Activated CD4-positive, alpha-beta T cell treated with anti-CD3 and anti-CD28 coated beads for 36 hours (primary cell): ENCODE measurements at places on chromosomes 3 and 15. TPM values are rescaled to one million over a fixed set of nuclear protein-coding genes. Genes with fewer than 3 reads are reported as not detected.

GREM1 gene
- not detected for total RNA-seq

GRCh38 chr3:31350307-31350706 lies 182.4 kb upstream of the STT3B start:
- H3K36me3 ChIP-seq, result no peaks in the 10 kb centered on the region
- H3K27me3 ChIP-seq, result no peaks in the 10 kb centered on the region
- H3K4me1 ChIP-seq, result no peaks in the 10 kb centered on the region
- H3K4me3 ChIP-seq, result no peak overlapping the region
- H3K27ac ChIP-seq, result no peak overlapping the region

- peaks cover 14% of the 10 kb centered on the region for H3K4me1 ChIP-seq
- DNase-seq, result no peak
- H3K27me3 ChIP-seq, result no peaks in the 10 kb centered on the region
- peaks cover 43% of the 10 kb centered on the region for H3K36me3 ChIP-seq
- H3K4me3 ChIP-seq, result no peak overlapping the region
Observed at GRCh38 chr3:197139586-197139985, 110.0 kb upstream of the MELTF start.

KIF7 gene
- 2.3 TPM for total RNA-seq

DNA sequence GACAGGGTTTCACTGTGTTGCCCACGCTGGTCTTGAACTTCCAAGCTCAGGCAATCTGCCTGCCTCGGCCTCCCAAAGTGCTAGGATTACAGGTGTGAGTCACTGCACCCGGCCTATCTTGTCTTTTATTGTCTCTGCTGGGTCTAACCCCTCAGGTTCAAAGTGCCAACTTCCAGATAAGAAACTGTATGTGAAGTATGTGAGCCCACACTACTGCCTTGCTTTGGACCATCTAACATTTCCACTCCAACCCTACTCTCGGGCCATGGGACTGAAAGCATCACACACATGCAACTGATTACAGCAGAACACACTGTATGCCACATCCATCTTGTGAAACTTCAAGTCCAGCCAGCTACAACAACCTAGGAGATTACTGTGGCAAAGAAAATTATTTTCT lies 256.1 kb upstream of the VEPH1 start:
- H3K36me3 ChIP-seq, result no peaks in the 10 kb centered on the region
- no peak for DNase-seq
- H3K27me3 ChIP-seq, result no peaks in the 10 kb centered on the region
- no peak overlapping the region for H3K27ac ChIP-seq
- H3K4me1 ChIP-seq, result no peaks in the 10 kb centered on the region

DNA sequence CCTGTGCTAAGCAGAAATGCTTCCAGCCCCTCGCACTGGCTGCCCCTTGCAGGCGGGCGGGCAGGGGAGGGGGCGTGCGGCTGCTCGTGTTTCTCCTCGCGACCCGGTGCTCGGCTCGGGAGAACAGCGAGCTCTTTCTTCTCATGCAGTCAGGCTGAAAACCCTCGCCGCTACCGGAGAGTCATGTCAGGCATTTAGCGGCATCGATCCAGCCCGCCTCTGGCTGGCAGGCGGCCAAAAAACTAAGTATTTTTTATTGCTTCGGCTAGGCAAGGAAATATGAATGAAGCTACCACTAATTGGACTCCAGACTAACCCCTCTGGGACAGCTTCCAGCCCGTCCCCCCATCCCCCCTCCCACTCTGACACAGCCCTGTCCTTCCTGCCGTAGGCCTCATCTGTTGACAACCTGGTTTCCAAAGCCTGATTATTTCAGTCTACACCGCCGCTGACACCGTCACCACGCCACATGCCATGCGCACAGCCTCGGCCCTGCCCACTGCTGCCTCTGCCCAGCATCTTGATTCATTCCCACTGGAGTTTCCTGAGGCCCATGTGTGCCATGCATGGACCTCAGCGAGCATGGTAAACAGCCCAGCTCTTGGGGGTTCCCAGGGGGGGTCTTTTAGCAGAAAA lies 35.3 kb downstream of the TLE3 start:
- H3K27ac ChIP-seq, result no peak overlapping the region
- DNase-seq, result no peak
- peaks cover 60% of the 10 kb centered on the region for H3K36me3 ChIP-seq
- no peaks in the 10 kb centered on the region for H3K27me3 ChIP-seq
- H3K4me3 ChIP-seq, result no peak overlapping the region

- H3K4me1 ChIP-seq, result no peaks in the 10 kb centered on the region
- peaks cover 2% of the 10 kb centered on the region for H3K27me3 ChIP-seq
- no peaks in the 10 kb centered on the region for H3K36me3 ChIP-seq
- no peak overlapping the region for H3K4me3 ChIP-seq
- no peak overlapping the region for H3K27ac ChIP-seq
Observed at GRCh38 chr15:77642793-77643430, 10.2 kb upstream of the LINGO1 start.

DNA sequence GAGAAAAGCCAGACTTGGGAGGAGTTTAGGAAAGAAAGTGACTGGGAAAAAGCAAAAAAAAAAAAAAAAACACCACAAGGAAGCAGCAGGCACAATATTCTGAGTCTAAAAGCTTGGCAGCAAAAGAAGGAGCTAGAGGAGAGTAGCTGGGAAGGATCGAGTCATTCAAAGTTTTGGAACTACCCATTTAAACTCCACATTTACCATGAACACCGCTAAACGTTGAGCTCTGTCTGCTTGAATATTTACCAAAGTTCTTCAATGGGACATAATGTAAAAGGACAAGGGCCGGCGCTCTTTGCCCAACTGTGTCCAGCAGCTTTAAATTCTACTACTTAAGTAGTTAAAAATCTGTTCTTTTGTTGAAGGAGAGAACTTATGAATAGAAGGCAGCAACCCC lies 481.9 kb downstream of the FOXP1 start:
- H3K36me3 ChIP-seq, result peaks cover 68% of the 10 kb centered on the region
- H3K4me3 ChIP-seq, result peak overlapping the region; percentile 58
- DNase-seq, result no peak

PYGO1 gene
- not detected for total RNA-seq

DNA sequence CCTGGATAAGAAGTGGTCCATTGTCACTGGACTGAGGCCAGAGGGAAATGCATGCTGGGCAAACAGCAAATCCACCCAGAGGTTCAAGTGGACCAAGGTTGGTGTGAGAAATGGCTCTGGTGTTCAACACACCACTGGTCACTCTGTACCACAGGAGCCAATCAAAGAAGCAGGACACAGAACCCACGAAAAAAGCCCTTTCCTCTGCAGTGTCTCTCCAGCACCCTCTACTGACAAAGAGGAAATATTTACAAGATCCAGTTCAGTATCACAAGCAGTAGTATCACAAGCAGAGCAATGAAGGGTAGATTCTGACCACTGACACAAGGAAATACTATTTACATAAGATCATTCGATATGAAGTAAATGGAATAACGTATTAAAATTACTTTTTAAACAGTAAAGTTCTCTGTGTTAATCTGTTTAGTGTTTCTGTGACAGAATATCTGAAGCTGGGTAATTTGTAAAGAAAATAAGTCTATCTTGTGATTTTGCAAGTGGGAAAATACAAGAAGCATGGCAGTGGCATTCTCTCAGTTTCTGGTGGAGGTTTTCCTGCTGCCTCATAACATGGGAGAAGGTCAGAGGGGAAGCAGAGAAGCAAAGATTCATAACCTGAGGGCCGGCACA lies 390.7 kb downstream of the EFHB start:
- DNase-seq, result no peak
- H3K4me3 ChIP-seq, result no peak overlapping the region
- peaks cover 3% of the 10 kb centered on the region for H3K27me3 ChIP-seq
- H3K36me3 ChIP-seq, result no peaks in the 10 kb centered on the region
- no peak overlapping the region for H3K27ac ChIP-seq
- no peaks in the 10 kb centered on the region for H3K4me1 ChIP-seq

SH2D7 gene
- total RNA-seq, result not detected

HCN4 gene
- not detected for total RNA-seq

MCF2L2 gene
- 2.3 TPM for total RNA-seq

GRCh38 chr15:92224843-92225242 lies 168.8 kb upstream of the ST8SIA2 start:
- no peaks in the 10 kb centered on the region for H3K4me1 ChIP-seq
- H3K36me3 ChIP-seq, result no peaks in the 10 kb centered on the region

LIPH gene
- total RNA-seq, result not detected

- no peak for DNase-seq
- H3K36me3 ChIP-seq, result no peaks in the 10 kb centered on the region
- H3K27ac ChIP-seq, result no peak overlapping the region
- no peaks in the 10 kb centered on the region for H3K4me1 ChIP-seq
- H3K27me3 ChIP-seq, result no peaks in the 10 kb centered on the region
Observed at GRCh38 chr3:52092891-52093290, 36.5 kb upstream of the DUSP7 start.

GRCh38 chr3:71628522-71628921 lies 45.0 kb upstream of the FOXP1 start:
- H3K4me1 ChIP-seq, result no peaks in the 10 kb centered on the region
- no peaks in the 10 kb centered on the region for H3K36me3 ChIP-seq
- H3K27me3 ChIP-seq, result no peaks in the 10 kb centered on the region
- no peak for DNase-seq
- no peak overlapping the region for H3K27ac ChIP-seq

- H3K27ac ChIP-seq, result peak overlapping the region; percentile 49
- H3K36me3 ChIP-seq, result no peaks in the 10 kb centered on the region
- no peak for DNase-seq
- no peaks in the 10 kb centered on the region for H3K27me3 ChIP-seq
- H3K4me1 ChIP-seq, result peaks cover 12% of the 10 kb centered on the region
Observed at GRCh38 chr3:194537732-194538247, 51.0 kb upstream of the ATP13A3 start.

DNA sequence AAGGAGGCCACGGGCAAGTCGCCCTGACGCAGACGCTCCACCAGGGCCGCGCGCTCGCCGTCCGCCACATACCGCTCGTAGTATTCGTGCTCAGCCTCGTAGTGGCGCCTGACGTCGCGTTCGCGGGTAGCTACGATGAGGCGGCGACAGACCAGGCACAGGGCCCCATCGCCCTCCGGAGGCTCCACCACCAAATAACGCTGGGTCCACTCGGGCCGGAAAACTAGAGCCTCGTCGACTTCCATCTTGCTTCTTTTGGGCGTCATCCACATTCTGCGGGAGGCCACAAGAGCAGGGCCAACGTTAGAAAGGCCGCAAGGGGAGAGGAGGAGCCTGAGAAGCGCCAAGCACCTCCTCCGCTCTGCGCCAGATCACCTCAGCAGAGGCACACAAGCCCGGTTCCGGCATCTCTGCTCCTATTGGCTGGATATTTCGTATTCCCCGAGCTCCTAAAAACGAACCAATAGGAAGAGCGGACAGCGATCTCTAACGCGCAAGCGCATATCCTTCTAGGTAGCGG lies at the start of gene EPM2AIP1:
TSS of gene EPM2AIP1 (minus strand) at position 326 of the 520 bp plus-strand sequence. CDS start at position 272, 54 bp downstream.
- peaks cover 40% of the 10 kb centered on the region for H3K36me3 ChIP-seq
- no peak within 1 kb of the TSS for H3K27ac ChIP-seq
- DNase-seq, result no peak
- H3K27me3 ChIP-seq, result no peaks in the 10 kb centered on the region
- H3K4me3 ChIP-seq, result no peak within 1 kb of the TSS
- peaks cover 47% of the 10 kb centered on the region for H3K4me1 ChIP-seq

FAM219B gene
- 49.7 TPM for total RNA-seq

- no peak for DNase-seq
- no peaks in the 10 kb centered on the region for H3K27me3 ChIP-seq
- H3K27ac ChIP-seq, result no peak overlapping the region
- H3K4me1 ChIP-seq, result no peaks in the 10 kb centered on the region
Observed at GRCh38 chr3:63557912-63558311, 94.6 kb upstream of the SNTN start.

DNA sequence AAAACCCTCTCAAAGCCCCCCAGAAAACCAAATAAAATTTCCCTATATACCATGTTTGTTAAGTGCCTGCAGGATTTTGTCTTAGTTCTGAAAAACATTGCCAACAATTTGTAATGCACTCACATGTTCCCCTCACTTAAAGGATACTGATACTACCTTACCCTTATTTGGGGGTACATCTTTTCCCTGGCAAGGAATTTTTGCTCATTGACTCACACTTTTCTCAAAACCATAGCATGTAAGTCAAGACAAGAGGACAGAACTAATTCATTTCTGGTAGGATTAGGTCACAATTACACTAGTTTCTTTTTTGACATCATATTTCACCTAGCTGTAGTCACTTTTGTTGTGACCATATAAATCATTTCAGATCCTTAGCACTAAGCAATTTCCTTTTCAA lies 222.2 kb downstream of the THRB start:
- no peak overlapping the region for H3K4me3 ChIP-seq
- no peak for DNase-seq

FSD2 gene
- not detected for total RNA-seq

GPR149 gene
- total RNA-seq, result not detected

- DNase-seq, result no peak
- H3K4me1 ChIP-seq, result no peaks in the 10 kb centered on the region
- no peak overlapping the region for H3K27ac ChIP-seq
- H3K4me3 ChIP-seq, result no peak overlapping the region
- no peaks in the 10 kb centered on the region for H3K36me3 ChIP-seq
Observed at GRCh38 chr15:30036036-30036703, 46.6 kb upstream of the GOLGA8J start.

GRCh38 chr3:194886836-194887235 lies 201.2 kb downstream of the FAM43A start:
- DNase-seq, result no peak
- peaks cover 4% of the 10 kb centered on the region for H3K27me3 ChIP-seq
- H3K27ac ChIP-seq, result no peak overlapping the region
- H3K4me3 ChIP-seq, result no peak overlapping the region
- no peaks in the 10 kb centered on the region for H3K4me1 ChIP-seq
- H3K36me3 ChIP-seq, result no peaks in the 10 kb centered on the region

DNA sequence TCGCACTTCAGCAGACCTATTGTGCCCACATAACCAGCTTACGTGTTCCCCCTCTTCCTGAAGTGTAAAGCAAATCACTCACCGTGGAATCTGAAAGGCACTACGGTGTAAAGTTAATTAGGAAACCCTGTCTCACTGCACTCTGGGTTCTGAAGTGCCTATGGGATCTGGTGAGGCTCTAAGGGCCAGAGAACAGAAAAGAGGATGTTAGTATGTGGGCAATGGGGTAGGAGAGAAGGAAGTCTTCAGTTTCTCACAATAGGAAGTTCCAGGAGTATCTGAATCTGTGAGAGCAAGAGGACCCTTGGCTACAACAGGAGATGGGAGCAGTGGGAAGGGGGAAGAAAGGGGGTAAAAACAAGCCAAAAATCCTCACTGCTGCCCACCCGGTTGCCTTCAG lies 71.4 kb downstream of the ITGB5 start:
- H3K4me3 ChIP-seq, result no peak overlapping the region
- DNase-seq, result no peak
- no peak overlapping the region for H3K27ac ChIP-seq
- no peaks in the 10 kb centered on the region for H3K36me3 ChIP-seq

THAP10 gene
- total RNA-seq, result 0.27 TPM

DNA sequence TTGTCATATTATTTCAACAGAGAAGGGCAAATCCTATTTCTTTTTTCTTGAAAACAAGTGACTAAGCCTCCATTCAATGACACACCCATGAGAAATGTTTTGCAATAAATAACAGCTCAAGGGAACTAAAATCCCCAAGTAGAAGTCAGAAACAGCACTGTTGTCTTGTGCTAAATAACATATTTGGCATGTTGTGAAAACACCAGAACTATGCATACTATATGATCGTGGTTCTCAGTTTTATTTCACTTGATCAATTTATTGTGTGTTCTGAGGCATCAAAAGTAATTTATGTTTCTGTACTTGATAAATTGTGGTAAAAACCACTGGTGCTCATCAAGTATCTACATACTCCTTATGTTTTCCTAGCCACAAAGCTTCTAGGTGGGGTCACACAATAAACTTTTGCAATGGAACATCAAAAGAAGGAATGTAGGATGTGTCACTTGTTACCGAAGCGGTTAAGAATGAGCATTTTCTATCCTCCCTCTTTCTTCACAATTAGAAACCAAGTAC lies 691.7 kb upstream of the CBLB start:
- no peaks in the 10 kb centered on the region for H3K36me3 ChIP-seq
- peaks cover 2% of the 10 kb centered on the region for H3K27me3 ChIP-seq
- no peaks in the 10 kb centered on the region for H3K4me1 ChIP-seq

CCDC39 gene
- total RNA-seq, result not detected
